ENCODE measurements at places on chromosomes 5 and 9.

GRCh38 chr9:116774421-116775180, 87.5 kb downstream of the TRIM32 start:
- no peak for DNase-seq

GRCh38 chr9:25418974-25419373, 259.3 kb downstream of the TUSC1 start:
- no peak for DNase-seq

DNA sequence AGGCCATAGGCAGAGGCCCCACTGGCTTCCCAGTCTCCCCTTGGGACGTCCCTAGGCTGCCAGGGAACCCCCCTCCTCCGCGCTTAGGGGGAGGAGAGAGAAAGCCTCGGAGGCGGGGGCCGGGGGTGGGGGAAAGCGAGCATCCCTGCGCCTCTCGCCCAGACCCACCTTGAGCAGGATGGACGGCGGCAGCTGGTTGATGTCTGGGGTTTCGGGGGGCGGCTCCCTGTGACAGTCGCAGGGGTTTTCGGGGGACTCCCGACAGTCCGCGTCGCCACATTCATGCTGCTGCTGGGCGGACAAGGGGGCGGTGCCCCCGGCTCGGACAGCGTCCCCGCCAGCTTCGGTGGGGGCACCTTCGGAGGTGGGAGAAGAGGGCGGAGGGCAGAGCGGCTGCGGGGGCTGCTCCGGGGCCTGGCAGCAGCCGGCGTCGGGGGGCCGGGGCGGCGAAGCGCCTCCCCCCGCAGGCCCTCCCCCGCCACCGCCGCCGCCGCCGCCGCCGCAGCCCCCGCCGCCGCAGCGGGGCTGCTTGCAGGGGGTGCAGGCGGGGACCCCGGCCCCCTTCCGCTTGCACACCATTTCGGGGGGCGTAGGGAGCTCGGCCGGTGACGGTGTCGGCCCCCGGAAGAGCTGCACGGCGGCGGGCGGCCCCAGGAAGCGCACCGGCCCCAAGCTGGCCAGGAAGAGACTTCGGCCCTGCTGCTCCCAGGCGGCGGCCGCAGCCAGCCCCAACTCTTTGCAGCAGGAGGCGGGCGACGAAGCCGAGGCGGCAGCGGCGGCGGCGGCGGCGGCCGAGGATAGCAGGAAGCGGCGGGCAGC, 1.2 kb downstream of the FBXL17 start:
- DNase-seq = no peak

DNA sequence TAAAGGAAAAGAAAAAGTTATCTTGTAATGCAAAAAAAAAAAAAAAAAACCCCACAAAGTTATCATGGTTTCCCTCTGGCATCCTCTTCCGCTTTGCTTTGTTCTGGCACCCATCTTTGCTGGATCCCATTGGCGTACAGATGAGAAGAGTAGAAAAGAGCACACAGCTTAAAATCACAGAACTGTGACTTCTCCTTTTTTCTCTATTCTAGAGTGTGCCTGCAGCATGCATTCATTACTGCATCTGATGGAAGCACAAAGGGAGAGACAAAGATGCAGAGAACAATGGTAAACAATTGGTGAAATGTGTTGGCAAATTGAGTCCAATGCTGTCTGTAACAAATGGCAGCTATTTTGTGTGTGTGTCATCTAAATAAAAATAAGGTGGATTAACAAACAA, 440.8 kb upstream of the PIK3R1 start:
- DNase-seq = no peak

Measured in DMS153 (cell line).